Panc1 (cell line): ENCODE measurements at places on chromosomes 2 and 18.

GRCh38 chr2:41782306-41783158, 265.3 kb upstream of the PKDCC start:
- DNase-seq: peak; percentile 33

DNA sequence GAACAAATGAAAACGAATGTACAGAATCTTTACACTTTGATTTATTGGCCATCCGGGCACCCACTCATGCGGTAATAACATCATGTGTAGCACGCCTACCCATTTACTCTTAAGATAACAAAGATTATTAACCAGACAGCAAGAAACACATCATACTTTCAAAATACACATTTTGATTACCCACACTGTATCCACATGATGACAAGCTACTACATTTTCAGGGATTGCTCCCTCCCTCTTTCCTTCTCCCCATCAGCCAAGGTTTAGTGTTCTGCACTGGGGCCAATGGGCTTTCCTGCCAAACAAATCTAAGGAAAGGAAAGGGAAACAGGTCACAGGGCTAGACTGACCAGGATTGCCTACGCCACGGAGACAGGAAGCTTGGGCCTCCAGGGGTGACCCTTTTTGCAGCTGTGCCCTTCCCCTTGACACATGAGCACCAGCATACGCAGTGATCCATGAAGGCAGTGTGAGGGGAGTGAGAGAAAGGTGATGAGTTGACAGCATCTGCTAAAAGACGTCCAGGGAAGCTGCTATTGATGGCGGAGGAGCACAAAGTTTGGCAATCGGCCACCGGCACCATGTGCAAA, 76.5 kb downstream of the ZNF521 start:
- DNase-seq: no peak

DNA sequence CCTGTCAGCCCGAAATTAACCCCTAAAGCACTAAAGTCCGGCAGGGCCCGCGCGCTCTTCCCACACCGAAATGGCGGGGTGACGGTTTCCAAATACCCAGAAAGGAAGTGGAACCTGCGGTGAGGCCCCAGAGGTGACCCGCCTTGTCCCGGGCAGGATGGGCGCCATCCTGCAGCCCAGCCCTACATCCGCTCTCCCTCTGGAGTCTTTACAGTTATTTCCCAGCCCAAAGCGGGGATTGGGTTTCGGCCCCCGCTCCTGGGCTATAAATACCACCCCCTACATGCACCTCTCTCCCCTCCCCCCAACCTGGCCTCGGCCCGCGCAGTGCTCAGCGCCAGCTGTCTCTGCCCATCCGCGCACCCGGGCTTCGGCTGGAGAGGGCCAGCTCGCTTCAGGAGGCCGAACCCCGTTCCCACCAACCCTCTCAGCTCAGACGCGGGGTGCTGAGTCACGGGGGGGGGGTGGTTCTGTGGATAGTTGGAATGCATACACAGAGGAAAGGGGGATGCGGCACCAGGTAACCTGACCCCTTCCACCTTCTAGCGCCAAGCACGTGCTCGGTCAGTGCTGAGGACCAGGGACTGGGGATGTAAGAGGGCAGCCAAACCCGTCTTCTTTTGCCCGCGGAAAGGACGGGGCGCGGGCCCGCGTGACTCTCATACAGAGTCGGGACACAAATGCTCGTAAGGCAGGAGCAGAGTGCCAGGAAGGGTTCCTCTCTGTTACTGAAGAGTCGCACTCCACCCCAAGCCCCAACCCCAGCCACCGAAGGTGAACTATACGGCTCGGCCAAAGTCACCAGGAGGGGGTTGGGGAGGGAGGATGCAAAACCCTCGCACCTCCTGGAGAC, at the start of gene TUBA4B:
TSS of gene TUBA4B (plus strand) at position 344 of the 853 bp plus-strand sequence. CDS start at position 509, 165 bp downstream.
- DNase-seq: no peak

- no peak for DNase-seq
Measured at GRCh38 chr2:8659735-8660492, 21.9 kb upstream of the ID2 start.

DNA sequence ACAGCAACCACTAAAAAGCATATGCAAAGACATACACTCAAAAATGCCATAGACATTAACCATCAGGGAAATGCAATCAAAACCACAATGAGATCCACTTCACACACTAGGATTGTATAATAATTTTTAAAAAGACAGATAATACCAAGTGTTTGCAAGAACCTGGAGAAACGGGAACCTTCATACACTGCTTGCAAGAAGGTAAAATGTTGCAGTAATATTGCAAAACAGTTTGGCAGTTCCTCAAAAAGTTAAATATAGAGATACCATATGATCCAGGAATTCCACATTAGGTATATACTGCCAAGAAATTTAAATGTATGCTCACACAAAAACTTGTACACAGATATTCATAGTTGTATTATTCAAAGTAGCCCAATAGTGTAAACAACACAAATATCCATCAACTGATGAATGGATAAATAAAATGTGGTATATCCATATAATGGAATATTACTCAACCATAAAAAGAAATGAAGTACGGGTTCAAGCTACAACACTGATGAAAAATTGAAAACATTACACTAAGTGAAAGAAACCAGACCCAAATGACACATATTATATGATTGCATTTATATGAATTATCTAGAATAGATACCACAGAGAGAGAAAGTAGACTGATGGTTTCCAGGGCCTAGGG, 14.7 kb upstream of the CHMP3 start:
- DNase-seq: no peak

GRCh38 chr18:49185623-49186022, 234.9 kb upstream of the SMAD7 start:
- no peak for DNase-seq

DNA sequence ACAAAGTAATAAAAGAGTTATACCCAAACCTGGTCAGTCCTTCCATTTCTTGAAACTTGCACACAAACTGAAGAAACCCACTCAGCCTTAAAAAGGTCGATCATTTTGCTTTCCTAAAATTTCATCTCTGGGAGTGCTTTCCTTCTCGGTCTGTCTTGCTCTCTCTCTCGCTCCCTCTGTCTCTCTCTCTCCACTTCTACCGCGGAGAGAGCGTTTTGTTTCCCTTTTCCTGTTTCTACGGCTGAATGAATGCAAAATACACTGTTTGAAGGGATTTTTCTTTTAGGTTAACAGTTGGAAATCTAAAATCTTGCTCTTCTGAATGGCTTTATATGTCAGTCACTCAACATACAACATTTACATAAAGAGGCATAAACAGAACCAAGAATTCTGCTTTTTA, 424.2 kb downstream of the TGIF1 start:
- DNase-seq: no peak

DNA sequence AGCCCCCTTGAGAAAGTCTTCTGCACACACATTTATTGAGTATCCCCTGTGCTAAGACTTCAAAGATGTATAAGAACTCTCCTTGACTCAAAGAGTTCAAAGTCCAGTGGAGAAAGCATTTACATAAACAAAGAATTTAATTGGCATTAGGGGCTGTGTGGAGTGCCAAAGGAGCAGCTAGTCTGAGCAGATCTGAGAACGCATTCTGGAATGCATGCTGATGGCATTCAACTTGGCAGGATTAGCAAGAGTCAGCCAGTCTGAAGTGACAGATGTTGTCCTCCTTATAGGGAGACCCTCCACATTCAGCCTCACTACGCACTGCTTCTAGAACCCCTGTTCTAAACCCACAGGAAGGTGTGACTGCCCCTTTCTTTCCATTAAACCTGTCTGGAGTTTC, 191.5 kb downstream of the RAD51AP2 start:
- no peak for DNase-seq

DNA sequence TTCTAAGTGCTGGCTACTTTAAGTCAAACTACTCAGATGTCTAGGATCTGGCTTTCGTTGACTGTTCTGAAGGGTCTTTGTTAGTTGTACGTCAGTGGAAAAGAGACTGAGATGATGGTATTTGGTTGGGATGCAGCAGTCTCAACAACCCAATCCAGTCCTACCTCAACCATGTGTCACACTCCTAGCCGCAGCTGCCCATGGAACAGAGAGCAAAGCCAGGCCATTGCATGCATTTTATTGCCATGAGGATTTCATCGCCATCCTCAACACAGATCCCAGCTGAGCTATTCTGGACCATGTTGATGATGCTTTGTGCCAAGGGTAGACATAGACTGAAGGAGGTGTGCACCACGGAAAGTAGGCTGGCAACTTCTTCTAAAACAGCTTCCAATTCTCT, 97.3 kb upstream of the STK39 start:
- DNase-seq: no peak

- no peak for DNase-seq
Measured at GRCh38 chr2:215695861-215696260, 260.0 kb upstream of the FN1 start.

GRCh38 chr2:10320575-10320931, 17.8 kb downstream of the HPCAL1 start:
- DNase-seq: no peak

GRCh38 chr2:102439065-102439695, 16.2 kb downstream of the IL18RAP start:
- DNase-seq: no peak

- DNase-seq: no peak
Measured at GRCh38 chr18:48037481-48038271, 107.2 kb upstream of the SMAD2 start.

- DNase-seq: no peak
Measured at GRCh38 chr18:76494231-76495005, 624 bp downstream of the ZNF516 start.

GRCh38 chr2:230941202-230942180, 16.4 kb upstream of the GPR55 start:
- no peak for DNase-seq

GRCh38 chr18:79375441-79376154, 20.1 kb upstream of the NFATC1 start:
- DNase-seq: no peak

DNA sequence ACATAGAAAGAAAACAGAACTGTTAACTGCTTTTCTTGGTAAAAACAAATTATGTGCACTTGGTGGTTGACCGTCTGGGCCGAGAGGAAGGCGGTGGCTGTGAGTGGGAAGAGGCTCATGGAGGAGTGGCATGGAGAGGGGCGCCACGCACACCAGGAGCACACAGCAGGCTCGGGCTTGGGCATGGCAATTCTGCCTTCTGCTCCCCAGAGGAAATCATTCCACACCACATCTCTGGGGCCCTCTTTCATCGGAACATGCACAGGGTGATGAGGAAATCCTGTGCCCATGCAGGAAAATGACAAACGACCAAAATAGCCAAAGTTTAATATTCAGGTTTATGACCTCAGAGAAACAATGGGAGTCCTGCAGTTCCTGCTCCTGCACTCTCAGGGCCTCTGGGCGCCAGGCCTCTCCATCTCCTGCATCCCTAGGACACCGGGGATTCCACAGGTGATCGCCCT, 26.4 kb downstream of the WDFY1 start:
- no peak for DNase-seq

GRCh38 chr2:230715201-230715600, 2.6 kb downstream of the CAB39 start:
- no peak for DNase-seq

- DNase-seq: no peak
Measured at GRCh38 chr2:186347472-186347871, 138.6 kb upstream of the ZC3H15 start.

DNA sequence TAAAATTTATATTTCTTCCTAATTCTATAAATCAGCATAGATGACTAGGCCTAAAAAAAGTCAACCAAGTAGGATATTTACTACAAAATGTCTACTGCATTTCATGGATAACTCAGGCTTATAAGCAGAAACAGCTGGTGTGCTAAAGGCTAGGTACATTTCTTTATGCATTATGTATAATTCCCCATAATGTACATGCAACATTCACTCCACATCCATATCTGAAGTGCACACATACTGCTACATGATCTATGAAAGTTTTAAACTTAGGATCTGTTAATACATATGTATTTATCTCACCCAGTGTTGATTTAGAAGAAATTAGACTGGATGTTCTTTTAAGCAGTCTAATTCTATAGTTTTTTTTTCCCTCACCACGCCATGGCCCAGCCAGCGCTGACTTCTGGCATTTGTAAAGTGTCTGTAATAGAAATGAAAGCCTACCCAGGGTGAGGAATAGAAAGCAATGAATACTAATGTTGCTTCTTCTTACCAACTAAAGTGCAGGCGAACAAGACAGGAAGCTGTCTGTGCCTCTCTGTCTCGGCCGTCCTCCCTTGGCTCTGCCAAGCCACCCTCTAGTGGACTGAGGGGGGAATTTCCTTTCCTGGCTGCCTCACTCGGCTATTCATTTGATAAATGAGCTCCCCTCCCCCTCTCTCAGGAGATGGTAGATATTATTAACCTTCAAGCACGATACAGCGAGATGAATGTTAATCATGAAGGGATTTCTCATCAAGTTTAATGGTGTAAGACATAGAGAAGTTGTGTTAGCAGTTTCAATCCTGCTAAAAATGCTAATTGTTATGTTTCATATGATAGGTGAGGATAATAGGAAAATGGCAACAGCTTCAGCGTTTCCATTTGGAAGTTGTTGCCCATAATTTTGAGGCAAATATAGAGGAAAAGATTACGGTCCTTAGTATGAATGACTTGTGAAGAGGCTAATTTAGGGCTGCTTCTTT, 384.5 kb downstream of the MTX2 start:
- no peak for DNase-seq

- no peak for DNase-seq
Measured at GRCh38 chr2:174750923-174751441, 13.3 kb downstream of the CHRNA1 start.

GRCh38 chr2:22855081-22855480, 529.9 kb upstream of the KLHL29 start:
- no peak for DNase-seq

DNA sequence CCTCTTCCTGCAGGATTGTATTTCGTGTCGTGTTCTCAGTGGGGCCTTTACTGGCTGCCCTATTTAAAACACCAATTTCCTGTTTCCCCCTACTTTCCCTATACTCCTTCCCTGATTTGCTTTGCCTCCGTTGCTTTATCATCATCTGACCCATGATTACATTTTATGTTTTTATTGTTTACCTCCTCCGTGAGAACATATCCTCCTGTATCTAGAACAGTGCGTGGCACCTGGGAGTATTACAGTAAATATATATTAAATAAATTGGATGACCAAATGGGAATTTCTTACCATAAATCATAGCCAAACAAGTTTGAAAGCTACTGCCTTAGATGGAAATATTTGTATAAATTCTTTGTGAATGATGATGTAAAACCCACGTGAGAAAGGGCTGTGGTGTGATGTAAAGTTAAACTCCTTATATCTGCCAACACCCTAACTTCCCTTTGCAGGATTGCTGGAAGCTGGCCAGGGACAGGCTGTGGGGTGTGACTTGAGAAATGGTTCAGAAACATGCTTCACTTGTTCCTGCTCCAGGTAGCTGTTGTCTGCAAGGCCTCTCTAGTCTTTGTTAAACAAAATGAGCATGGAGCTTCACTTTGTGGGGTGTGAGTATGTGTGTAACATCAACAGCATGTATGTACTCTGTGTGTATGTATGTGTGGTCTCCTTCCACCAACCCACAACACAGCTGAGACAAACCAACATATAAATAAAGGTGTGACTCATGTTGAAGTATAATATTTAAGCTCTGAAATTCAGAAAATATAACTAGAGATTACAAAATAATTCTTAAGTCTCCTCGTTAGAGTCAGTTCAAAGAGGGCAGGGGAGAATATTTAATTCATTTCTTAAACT, 40.3 kb downstream of the LHCGR start:
- no peak for DNase-seq
